ENCODE measurements at places on chromosomes 3 and 15. TPM values are rescaled to one million over a fixed set of nuclear protein-coding genes. Genes with fewer than 3 reads are reported as not detected.

SLC51B gene
- not detected for total RNA-seq

GOLGA8G gene
- total RNA-seq: not detected

NUTM1 gene
- not detected for total RNA-seq

SPINK8 gene
- not detected for total RNA-seq

ALG1L2 gene
- not detected for total RNA-seq

HYKK gene
- total RNA-seq: 0.94 TPM

PARP6 gene
- 9.8 TPM for total RNA-seq

TNIK gene
- total RNA-seq: 40.1 TPM

ADPRH gene
- 2.5 TPM for total RNA-seq

SLC12A1 gene
- total RNA-seq: not detected

CD200R1 gene
- total RNA-seq: not detected

CASR gene
- total RNA-seq: not detected

FHIT gene
- 0.18 TPM for total RNA-seq

PTH1R gene
- total RNA-seq: 0.18 TPM

All from endothelial cell of coronary artery (primary cell).